HCT116 (cell line): ENCODE measurements at places on chromosomes 3 and 15.
A peak's percentile ranks its signal among the peaks of the same experiment; 100 is the strongest.

- H3K4me1 ChIP-seq, result no peaks in the 10 kb centered on the region
- H3K36me3 ChIP-seq, result no peaks in the 10 kb centered on the region
- no peak for DNase-seq
- H3K27me3 ChIP-seq, result no peaks in the 10 kb centered on the region
Measured at GRCh38 chr3:81299481-81299880, 462.0 kb downstream of the GBE1 start.

DNA sequence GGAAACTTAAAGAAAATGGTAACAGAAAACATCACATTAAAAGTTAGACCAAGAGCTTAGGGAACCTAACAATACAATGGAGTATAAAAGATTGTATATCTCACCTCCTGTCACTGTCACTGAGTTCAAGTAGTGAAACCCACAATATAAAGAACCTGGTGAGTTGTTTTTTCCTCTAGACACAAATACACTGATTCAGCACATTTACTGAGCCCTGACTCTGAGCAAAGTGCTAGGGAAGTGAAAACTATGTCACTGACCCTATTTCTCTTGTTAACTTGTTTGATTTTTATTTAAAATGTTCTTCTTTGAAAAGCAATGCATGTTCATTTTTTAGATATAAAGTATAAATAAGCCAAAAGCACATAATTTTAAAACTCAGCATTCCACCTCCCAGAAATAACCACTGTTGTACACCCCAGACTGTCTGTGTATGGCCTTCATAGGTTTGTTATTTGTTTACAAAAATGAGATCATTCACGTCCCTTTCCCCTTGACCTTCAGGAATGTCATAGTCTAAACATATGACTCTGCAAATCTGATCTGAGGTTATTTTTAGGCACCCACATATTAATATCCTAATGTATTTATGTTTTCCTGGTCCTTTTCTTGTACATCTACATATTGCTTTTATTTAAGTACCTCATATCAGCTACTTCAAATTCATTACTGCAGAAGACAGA lies 69.2 kb upstream of the CSTA start:
- H3K4me3 ChIP-seq, result no peak overlapping the region
- H3K27ac ChIP-seq, result no peak overlapping the region
- no peak for DNase-seq
- H3K4me1 ChIP-seq, result 0 out of 2 replicates have a peak, but pooled peaks cover 3% of the 10 kb centered on the region

- no peak for DNase-seq
- H3K4me3 ChIP-seq, result no peak overlapping the region
- no peaks in the 10 kb centered on the region for H3K27me3 ChIP-seq
- H3K27ac ChIP-seq, result peak overlapping the region; percentile 59; the same call in 1 of the 2 replicates
- H3K36me3 ChIP-seq, result peaks cover 7% of the 10 kb centered on the region; the same call in 1 of the 2 replicates
- peaks cover 35% of the 10 kb centered on the region for H3K4me1 ChIP-seq
Measured at GRCh38 chr3:186099178-186099577, 9.7 kb downstream of the ETV5 start.

GRCh38 chr3:138629526-138629925 lies 21.0 kb downstream of the FAIM start:
- H3K27ac ChIP-seq, result no peak overlapping the region
- no peaks in the 10 kb centered on the region for H3K27me3 ChIP-seq
- H3K36me3 ChIP-seq, result no peaks in the 10 kb centered on the region

GRCh38 chr3:39752751-39753150 lies 56.7 kb upstream of the MYRIP start:
- H3K27ac ChIP-seq, result no peak overlapping the region
- no peak for DNase-seq
- no peak overlapping the region for H3K4me3 ChIP-seq
- H3K4me1 ChIP-seq, result no peaks in the 10 kb centered on the region

DNA sequence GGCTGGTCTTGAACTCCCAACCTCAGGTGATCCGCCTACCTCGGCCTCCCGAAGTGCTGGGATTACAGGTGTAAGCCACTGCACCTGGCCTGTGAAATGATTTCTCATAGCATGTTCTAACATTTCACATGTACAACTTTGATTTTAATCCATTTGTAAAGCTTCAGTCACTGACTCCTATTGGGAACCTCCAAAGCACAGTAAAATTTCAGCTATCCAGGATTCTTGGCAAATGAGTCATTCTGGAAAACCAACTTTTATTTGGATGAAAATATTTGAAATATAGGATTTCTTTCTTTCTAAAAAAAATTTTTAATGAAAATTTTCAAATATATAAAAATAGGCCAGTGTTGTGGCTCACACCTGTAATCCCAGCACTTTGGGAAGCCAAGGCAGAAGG lies 2.7 kb upstream of the LMAN1L start:
- peaks cover 30% of the 10 kb centered on the region for H3K4me1 ChIP-seq
- no peak overlapping the region for H3K27ac ChIP-seq
- H3K27me3 ChIP-seq, result no peaks in the 10 kb centered on the region
- DNase-seq, result no peak
- H3K4me3 ChIP-seq, result no peak overlapping the region

GRCh38 chr15:41930867-41931222 lies 37.0 kb upstream of the SPTBN5 start:
- peaks cover under 1% of the 10 kb centered on the region; the same call in 1 of the 2 replicates for H3K36me3 ChIP-seq
- H3K27me3 ChIP-seq, result no peaks in the 10 kb centered on the region
- no peak for DNase-seq
- H3K4me1 ChIP-seq, result peaks cover 67% of the 10 kb centered on the region

DNA sequence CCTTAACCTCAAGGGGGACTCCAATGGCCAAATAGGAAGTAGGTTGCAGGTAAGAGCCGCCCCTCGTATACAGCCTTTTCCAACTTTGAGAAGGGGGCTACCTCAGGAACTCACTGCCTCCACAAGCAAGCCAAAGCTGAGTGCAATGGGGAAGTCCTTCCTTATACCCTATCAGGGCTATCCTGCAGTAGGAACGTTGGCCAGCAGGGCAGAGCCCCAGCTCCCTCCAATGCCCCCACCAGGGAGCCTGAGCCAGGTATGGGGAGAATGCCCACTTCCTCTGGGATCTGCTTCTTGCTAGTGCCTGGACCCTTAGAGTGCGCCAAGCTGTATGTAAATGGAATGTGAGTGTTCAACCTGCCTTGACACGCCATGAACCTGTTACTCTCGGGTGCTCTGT lies 16.3 kb downstream of the CACNA2D2 start:
- peaks cover 9% of the 10 kb centered on the region; the same call in 1 of the 2 replicates for H3K4me1 ChIP-seq
- no peaks in the 10 kb centered on the region for H3K27me3 ChIP-seq
- H3K36me3 ChIP-seq, result no peaks in the 10 kb centered on the region

GRCh38 chr3:187507266-187507665 lies 139.1 kb downstream of the RTP4 start:
- no peaks in the 10 kb centered on the region for H3K4me1 ChIP-seq
- no peak overlapping the region for H3K4me3 ChIP-seq
- peaks cover 17% of the 10 kb centered on the region; the same call in 1 of the 2 replicates for H3K27me3 ChIP-seq
- no peak overlapping the region for H3K27ac ChIP-seq
- no peak for DNase-seq
- no peaks in the 10 kb centered on the region for H3K36me3 ChIP-seq

- H3K4me1 ChIP-seq, result no peaks in the 10 kb centered on the region
- H3K36me3 ChIP-seq, result no peaks in the 10 kb centered on the region
- H3K27me3 ChIP-seq, result no peaks in the 10 kb centered on the region
- H3K4me3 ChIP-seq, result no peak overlapping the region
Measured at GRCh38 chr3:56915966-56916586, 114.3 kb upstream of the ARHGEF3 start.

DNA sequence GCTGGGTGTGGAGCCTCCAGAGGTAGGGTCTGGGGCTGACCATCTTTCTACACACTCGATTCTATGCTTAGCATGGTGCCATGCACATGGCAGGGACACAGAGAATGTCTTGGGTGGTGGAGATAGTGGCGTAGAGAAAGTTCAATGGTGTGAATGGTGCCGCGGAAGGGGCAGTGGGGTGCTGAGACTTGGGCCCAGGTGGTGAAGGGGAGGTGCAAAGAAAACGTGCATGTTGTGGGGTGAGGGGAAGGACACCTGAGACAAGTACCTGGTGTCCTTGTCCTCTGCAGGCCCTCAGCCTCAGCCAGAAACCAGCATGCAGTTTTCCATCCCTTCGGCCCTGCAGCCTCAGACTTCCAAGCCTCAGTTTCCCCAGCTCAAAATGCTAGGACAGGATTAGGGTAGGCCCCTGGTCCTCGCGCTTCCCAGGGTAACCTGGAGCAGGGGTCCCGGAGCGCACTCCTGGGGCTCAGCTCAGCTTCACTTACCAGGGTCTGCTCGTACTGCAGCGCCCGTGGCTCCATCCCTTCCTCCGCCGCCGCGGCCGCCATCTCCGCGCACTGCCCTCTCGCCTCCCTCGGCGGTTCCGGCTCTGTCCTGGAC lies 375 bp downstream of the CLCN2 start:
- peak overlapping the region; percentile 96 for H3K27ac ChIP-seq
- peaks cover 17% of the 10 kb centered on the region for H3K36me3 ChIP-seq
- DNase-seq, result no peak
- H3K4me3 ChIP-seq, result peak overlapping the region; percentile 95

DNA sequence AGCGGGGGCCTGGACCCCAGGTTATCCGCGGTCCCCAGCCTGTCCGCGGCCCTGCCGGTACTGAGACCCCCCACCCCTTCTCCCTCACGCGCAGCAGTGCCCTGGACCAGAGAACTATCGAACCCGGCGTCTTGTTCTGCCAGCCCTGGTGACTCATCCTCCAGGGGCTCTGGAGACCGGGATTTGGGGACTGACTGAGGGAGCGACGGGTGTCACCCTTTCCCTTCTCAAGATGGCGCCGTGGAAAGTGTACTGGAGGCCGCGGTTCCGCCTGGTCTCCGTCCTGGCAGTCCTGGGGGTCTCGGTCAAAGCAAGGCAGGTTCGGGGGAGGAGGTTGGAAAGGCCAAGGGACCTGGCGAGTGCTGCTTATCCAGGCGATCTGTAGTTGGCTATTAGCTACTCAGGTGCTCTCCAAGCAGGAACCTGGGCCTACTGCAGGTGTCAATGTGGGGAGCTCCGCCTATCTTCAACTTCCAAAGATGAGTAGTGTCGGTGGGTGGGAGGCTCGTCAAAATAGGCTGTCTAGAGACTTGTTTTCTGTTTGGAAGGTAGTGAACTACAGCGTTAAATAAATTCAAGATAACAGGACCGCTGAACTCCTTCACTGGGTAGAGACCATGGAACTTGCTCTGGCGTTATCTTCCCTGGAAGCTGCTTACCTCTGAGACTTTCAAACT lies 790 bp downstream of the RAB5A start:
- H3K4me1 ChIP-seq, result peaks cover 7% of the 10 kb centered on the region; the same call in 1 of the 2 replicates
- peak; percentile 18 for DNase-seq

- no peaks in the 10 kb centered on the region for H3K36me3 ChIP-seq
- no peak overlapping the region for H3K4me3 ChIP-seq
- H3K27ac ChIP-seq, result no peak overlapping the region
- no peak for DNase-seq
- H3K27me3 ChIP-seq, result no peaks in the 10 kb centered on the region
- H3K4me1 ChIP-seq, result no peaks in the 10 kb centered on the region
Measured at GRCh38 chr3:148612278-148612677, 85.4 kb upstream of the AGTR1 start.

GRCh38 chr3:134427400-134428111 lies 53.3 kb upstream of the AMOTL2 start:
- peak; percentile 93 for DNase-seq
- H3K36me3 ChIP-seq, result no peaks in the 10 kb centered on the region
- peaks cover 31% of the 10 kb centered on the region for H3K4me1 ChIP-seq
- H3K27me3 ChIP-seq, result no peaks in the 10 kb centered on the region
- H3K27ac ChIP-seq, result no peak overlapping the region; the same call in 1 of the 2 replicates
- H3K4me3 ChIP-seq, result peak overlapping the region; percentile 14; the same call in 1 of the 2 replicates

DNA sequence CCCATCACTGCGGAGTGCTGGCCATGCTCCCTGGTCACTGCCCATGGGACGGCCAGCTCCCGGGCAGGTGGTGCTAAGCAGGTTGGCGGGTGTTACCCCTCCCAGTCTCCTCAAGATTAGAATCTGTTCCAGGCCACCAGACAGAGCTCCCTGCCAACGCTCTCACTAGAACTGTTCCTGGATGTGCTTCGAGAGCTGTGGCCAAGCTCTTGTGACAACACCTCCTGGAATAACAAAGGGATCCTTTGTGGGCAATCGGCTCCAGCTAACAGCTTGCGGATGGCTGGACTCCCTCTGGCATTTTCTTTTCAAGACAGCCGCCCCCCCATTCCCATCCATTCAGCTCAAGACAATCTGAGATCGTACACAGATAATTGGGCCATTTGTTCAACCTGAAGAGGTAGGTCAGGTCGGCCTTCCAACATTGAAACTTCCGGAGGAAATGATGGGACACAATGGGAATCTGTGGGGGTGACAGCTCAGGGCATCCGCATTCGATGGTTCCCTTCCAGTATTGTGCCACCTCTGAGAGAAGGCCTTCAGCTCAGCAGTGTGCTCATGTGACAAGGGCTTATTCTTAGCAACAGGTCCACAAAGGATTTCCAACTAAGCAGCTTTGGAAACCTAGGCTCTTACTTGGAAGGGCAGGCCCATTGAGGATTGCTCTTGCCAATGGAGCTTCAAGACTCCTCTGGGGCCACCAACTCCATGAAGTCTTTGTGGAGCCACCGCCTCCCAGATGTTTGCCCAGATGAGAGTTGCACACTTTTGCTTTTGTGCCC lies 11.6 kb upstream of the EPHB3 start:
- H3K27ac ChIP-seq, result no peak overlapping the region
- no peaks in the 10 kb centered on the region for H3K36me3 ChIP-seq
- no peaks in the 10 kb centered on the region for H3K27me3 ChIP-seq
- DNase-seq, result no peak
- no peaks in the 10 kb centered on the region for H3K4me1 ChIP-seq

DNA sequence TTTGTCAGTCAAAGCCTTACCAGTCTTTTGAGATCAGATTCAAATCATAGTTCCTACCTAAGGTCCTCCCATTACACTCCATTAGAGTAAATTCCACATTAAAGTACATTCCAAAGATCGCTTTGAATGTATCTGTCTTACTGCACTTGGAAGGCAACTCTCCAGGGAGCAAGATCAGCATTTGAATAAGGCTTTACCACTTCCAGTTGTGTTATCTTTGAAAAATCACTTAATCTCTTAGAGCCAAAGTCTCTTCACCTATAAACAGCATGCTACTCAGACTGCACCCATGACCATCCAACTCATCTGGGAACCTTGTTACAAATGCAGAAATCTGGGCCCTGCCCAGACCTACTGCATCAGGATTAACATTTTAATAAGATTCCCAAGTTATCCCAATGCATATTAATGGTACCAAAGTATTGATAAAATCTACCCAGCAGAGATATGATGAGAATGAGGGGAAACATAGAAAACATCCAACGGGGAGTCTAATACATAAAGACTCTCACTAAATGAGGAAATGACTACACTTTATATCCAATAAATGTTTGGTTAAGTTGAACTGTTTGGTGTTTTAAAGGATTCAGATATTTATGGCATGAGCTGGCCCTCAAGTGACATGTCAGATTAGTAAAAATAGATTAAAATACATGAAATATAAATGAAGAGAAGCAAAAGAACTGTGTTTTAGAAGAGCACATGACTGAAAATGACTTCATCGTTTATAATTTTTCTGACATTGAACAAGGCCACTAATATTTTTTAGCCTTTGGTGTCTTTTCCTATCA lies 75.9 kb downstream of the TNIK start:
- H3K27ac ChIP-seq, result no peak overlapping the region
- H3K4me1 ChIP-seq, result peaks cover 3% of the 10 kb centered on the region; the same call in 1 of the 2 replicates
- no peaks in the 10 kb centered on the region for H3K27me3 ChIP-seq
- H3K36me3 ChIP-seq, result no peaks in the 10 kb centered on the region
